ENCODE measurements at places on chromosomes 13 and 19. TPM values are rescaled to one million over a fixed set of nuclear protein-coding genes. Genes with fewer than 3 reads are reported as not detected.

OR4F17 gene
- not detected for polyA plus RNA-seq

ZNF486 gene
- polyA plus RNA-seq = 1.7 TPM

FAM216B gene
- polyA plus RNA-seq = not detected

C19orf85 gene
- not detected for polyA plus RNA-seq

METTL21C gene
- polyA plus RNA-seq = not detected
